Calu3 (cell line): ENCODE measurements at places on chromosomes 12 and 14.

- DNase-seq, result no peak
These were observed 11.5 kb upstream of the CCDC91 start for GRCh38 chr12:28178775-28179174.

GRCh38 chr12:25197608-25198007 lies 2.6 kb downstream of the ETFRF1 start:
- DNase-seq, result no peak

- DNase-seq, result no peak
These were observed 183.7 kb downstream of the GALC start for GRCh38 chr14:87809261-87809660.

DNA sequence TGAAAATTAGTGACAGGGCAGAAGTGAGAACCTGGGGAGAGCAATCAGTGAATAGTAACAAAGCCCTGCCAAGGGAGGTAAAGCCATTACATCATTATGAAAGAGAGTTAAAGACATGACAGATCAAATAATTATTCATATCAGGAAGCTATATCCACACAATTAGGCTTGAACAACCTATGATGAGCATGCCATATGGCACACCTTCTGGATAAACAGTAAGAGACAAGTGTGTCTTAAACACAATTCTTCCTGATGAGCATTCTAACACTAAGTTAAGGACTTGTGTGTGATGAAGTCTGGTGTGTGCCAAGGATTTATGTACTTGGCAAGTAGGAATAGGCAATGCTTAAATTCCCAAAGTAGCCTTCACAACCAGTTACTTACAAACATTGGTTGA lies 76.1 kb downstream of the GALNT4 start:
- DNase-seq, result no peak

DNA sequence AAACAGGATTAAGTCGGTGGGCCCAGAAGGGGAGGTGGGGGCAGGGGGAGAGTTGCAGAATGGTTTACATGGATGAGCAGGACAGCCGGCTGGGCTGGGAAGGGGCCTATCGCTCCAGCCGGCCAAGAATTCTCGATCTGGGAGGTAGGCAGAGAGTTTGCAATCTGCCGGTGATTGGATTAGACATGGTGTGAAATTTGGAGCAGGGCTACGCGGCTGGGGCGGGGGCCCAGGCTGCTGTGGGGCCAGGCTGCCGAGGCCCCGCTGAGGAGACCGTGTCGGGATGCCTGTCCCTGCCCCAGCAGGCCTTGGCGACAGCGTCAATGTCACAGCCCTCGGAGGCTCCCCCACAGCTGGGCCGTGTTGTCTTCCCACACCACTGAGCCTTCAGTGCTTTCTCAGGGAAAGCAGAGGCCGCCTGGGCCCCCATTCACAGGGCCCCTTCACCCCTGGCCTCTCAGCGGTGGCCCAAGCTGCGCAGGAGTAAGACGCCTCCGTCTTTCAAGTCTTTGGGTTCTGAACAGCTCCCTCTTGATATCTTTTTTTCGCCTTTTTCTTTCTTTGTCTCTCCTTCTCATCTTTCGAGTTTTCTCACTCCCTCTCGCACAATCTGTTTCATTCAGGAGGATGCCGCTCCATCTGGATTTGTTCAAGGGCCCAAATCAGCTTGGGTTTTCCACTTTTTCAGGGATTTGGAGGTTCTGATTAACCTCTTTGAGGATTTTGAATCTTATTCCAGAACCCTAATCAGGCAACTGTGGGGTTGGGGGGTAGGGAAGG lies 117.5 kb upstream of the PARP11 start:
- DNase-seq, result no peak

DNA sequence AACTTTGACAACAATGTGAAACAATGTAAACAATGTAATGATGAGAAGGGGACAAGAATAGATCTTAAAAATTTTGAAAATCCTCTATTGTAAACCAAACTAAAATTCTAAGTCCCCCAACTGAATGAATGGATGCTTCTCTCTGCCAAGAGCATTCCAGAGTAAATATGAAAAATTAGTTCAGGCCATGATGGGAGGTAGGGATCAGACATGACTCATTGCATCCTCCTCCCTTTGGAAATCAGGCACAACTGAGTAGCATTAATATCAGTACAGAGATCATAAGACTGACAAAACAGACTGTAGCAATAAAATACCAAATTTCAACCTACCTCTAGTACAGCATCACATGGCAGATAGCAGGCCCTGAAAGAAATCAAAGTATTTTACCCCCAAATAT lies 559.9 kb downstream of the C12orf50 start:
- DNase-seq, result no peak

GRCh38 chr12:12020762-12021161 lies 50.0 kb upstream of the BCL2L14 start:
- no peak for DNase-seq

DNA sequence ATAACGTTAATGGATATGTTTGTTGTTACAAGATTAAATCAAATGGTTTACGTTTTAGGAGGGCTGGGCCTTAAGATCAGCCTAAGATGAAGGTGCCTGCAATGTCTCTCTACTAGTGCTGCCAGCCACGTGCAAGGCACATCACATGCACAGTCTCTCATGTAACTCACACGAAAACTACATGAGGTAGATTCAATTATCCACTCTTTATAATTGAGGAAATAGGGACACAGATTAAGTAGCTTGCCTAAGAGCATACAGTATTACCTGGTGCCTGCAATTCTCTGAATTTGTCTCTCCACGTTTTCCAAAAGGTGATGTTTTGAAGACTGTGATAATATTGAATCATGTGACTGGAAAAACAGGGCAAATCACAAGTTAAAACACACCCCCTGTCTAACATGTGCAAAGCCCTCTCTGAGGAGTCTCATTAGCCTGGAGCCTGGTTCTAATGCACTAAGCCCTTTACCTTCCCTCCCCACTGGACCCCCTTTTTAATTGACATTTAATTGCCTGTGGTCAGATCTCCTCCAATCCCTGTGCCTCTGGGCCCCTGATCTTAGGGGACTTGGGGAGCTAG lies 14.6 kb upstream of the ATP2A2 start:
- DNase-seq, result no peak

DNA sequence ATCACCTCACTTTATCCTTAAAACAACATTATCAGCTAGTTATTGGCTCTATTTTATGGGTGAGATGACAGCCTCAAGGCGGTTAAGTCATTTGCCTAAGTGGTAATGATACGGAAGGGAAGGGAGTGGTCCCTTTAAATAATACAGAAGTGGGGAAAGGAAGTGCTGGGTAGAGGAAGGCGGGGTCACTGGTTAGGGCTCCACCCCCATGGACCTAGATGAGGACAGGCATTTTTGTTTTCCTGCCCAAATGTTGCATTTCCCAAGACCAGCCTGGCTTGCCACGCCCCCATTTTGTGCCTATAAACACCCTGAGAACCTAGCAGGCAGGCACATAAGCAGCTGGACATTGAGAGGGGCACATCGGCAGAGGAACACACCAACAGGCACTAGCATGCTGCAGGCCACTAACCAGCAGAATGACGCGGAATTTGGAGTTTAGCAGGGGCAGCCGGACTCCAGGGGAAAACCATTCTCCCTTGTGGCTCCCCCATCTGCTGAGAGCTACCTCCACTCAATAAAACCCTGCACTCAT lies 100.9 kb downstream of the EPS8 start:
- peak; percentile 86 for DNase-seq

- DNase-seq, result no peak
These were observed 418.2 kb downstream of the FLRT2 start for GRCh38 chr14:85948153-85948552.

- DNase-seq, result no peak
These were observed 7.0 kb downstream of the CSRNP2 start for GRCh38 chr12:51076236-51076930.

DNA sequence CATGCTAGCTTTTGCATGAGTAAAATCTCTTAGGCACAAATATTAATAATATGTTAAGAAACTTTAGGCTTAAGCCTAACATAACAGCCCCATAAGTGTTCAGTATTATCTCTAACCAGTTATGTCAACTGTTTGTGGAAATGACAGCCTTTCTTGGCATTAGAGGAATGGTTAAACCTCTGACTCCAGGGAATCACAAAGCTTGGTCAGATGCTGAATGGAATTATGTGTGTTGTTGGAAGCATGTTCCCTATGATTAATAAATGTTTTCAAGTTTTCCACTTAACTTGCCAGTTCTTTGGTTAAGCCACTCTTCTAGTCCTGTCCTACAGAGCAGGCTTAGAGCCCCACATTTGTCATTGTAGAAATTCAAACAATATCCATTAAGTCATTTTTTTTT lies 17.0 kb downstream of the PSEN1 start:
- DNase-seq, result no peak

GRCh38 chr12:56758728-56759262 lies 4.3 kb upstream of the HSD17B6 start:
- DNase-seq, result no peak

- no peak for DNase-seq
These were observed 157.6 kb downstream of the PRKCH start for GRCh38 chr14:61478971-61479473.

DNA sequence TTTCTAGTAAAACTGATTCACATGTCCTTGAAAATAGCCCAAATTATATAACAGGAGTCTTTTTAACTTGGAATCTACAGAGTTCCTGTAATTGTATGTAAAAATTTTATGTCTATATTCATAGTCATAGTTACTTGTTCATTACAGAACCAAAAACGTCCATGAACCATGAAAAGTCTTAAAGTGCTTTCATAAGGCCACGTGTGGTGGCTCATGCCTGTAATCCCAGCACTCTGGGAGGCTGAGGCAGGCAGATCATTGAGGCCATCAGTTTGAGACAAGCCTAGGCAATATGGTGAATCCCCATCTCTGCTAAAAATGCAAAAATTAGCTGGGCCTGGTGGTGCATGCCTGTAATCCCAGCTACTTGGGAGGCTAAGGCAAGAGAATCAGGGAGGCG lies 48.4 kb downstream of the GALNT4 start:
- no peak for DNase-seq

GRCh38 chr12:71546322-71546861 lies 106.8 kb downstream of the LGR5 start:
- no peak for DNase-seq

- DNase-seq, result no peak
These were observed 2.1 kb upstream of the SLC16A7 start for GRCh38 chr12:59593761-59594160.

DNA sequence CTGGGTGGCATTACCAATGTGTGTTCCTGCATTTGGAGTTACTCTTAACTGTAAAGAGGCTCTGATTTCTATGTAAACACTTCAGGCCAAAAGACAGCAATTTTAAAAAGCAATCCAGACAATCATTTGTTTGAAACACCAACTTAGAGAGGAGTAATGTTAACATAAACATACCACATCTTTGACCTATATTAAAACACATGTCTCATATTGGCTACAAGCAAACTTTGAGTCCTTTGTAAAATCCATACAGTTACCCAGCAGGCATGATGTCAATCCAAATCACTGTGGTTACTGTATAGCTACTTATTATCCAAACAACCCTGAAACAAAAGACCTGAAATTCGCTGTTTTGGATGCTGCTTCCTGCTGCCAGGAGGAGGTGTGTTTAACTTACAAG lies 7.5 kb upstream of the G2E3 start:
- no peak for DNase-seq

DNA sequence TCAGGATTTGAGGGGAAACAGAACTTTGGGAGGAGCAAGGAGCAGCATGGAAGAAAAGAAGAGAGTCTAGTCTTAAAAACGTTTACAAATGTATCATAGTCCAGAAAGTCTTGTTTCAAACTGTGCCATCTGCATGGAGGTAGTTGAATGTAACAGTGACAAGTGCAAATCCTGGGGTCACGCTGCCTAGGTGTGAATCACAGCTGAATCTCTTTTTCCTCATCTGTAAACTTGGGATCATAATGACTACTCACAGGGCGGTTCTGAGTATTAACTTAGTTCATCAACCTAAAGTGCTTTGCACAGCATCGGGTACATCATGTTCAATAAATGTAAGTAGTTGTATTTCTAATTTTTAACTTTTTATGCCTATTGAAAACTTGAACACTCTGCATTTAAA lies 208.5 kb downstream of the CHST11 start:
- DNase-seq, result no peak

GRCh38 chr12:114955414-114956014 lies 271.5 kb upstream of the TBX3 start:
- DNase-seq, result no peak

DNA sequence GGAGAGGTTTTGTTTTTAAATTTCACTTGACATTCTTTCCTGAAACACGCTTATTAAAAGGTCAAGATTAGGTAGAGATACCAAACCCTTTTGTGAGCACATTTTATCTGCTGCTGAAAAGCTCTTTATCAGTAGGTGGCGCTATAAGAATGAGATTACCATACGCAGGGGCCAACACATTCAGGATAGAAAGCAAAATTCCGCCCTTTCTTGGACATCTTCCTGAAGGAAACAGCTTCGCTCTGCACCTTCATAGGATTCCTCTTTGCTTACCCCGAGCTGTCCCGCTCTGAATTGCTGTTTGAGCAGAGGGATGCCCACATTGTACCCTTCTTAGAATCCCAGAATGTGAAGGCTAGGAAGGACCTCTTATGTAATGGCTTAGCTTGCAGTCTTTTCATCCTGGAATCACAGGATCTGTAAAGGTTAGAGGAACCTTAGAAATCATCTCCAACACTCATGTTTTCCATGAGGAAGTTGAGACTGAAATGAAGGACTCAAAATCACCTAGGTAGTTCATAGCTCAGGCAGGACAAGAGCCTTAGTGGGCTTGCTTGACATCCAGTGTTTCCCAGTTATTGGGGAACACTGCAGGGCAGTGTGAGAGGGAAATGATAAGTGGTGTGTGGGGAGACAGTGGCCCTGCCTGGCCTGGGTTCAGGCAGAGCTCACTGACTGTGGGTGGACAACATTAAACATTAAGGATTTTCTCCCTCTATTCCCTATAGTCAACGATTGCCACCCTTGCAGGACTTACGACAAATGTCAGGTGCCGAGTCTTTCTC lies 38.7 kb upstream of the CRY1 start:
- peak; percentile 44 for DNase-seq

DNA sequence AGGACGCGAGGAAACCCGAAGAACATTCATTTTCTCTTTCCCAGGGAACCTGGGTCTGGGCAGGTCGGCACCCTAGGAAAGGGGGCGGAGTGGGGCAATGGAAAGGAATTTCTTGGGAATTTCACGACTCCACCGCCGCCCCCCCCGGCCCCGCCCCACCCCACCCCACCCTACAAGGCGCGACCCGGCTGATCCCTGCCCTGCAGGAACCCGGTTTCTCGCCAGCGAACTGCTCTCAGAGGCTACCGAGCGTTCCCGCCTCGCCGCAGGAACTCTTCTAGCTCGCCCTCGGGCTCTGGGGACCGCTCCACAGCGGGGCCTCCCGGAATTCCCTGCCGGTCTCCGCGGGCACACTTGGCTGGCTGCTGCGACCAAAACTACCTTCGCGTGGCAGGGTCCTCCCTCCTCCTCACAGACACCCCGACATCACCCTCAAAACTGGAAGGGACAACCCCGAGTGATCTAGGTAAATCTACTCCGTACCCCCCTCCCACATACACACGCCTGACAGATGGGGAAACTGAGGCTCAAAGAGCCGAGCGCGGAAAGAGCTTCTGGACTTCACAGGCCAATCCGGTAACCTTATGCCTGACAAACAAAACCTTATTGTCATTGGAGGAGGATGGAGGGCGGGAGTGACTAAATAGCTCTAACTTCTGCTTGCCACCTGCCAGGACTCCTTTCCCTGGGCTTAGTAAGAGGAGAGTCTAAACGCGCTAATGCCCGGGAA lies 785 bp upstream of the ACTN1 start:
- peak; percentile 33 for DNase-seq

- no peak for DNase-seq
These were observed 144.7 kb downstream of the SMOC1 start for GRCh38 chr14:70023871-70024270.

GRCh38 chr12:946212-946611 lies 3.3 kb downstream of the RAD52 start:
- DNase-seq, result no peak

- DNase-seq, result no peak
These were observed 276.2 kb upstream of the ATP2B1 start for GRCh38 chr12:89984846-89985245.
